Stimulated activated CD4-positive, alpha-beta T cell treated with anti-CD3 and anti-CD28 coated beads, Interleukin-1b, Interleukin-23, amount 100 ng/mL, for 24 hours (primary cell): ENCODE measurements at places on chromosomes 3 and 15.

DNA sequence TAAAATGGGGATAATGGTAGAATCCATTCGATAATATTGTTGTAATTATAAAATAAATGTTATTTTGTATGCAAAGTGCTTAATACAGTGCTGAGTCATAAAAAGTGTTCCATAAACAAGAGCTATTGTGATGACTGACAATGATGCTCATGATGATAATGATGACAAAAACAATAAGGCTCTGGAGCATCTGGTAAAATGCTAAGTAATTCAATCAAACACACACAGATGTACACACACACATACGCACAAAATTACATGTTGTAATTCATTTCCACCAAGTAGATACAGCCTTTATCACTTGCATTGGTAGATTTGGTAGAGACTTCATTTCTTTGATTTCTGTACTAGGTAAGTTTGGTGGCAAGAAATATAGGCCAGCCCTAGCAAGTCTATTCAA, 163.8 kb downstream of the FHIT start:
- no peak for DNase-seq

- DNase-seq: no peak
Measured at GRCh38 chr3:12959410-12959809, 113.8 kb downstream of the IQSEC1 start.

GRCh38 chr15:27097506-27097905, 126.5 kb downstream of the GABRG3 start:
- DNase-seq: no peak

DNA sequence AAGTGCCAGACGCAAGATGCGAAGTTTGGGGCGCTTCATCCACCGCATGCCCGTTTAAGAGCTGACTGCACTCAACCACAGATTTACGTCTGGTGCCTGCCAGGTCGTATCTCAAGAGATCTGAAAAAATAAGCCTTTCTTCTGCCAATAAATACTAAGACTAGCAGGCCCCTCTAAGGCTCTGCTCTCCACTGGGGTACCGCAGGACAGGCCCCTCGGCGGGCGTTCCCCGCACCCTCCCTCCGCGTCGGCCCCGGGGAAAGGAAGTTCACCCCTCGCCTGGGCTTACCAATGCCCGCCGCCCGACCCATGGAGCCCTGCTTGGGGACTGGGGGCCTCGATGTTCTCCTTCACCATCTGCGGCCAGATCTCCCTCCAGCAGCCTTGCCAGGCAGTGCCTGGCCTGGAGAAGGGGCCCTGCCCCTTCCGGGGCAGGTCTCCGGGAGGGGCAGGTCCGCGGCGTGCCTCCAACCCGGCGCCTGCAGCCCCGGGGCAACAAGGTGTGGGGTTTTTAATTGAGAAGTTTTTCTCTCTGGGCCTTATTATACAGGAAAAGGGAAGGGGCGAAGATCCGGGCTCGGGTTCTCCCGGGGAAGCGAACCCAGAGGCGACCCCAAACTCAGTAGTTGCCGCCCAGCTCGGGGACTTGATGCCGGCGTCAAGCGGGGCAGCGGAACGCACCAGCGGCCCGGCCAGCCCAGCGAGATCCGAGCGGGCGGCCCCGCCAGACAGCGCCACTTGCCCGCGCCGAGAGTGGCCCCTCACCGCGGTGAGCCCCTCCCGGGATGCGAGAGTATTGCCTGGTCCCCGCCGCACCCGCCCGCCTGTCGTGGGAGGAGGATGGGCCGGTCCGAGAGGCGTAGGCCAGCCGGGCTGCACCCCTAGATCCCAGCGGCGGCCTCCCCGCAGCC, 735 bp downstream of the GOLGA8B start:
- no peak for DNase-seq

DNA sequence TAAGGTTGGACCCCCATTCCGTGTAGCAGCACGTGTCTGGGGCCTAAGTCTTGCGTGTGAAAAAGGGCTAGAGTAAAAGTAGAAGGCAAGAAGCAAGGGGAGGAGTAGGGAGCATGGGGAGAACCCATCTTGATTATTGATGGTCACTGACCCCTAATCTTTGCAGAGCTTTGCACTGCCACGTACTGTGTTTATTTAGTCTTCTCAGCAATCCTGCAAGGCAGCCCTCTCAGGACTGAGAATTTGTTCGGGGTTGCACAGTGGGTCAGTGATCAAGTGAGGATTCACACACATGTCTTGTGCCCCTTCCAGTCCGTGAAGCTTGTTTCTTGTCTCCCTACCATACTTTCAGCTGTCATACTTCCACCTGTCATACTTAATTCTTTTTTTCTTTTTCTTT, 7.2 kb downstream of the SEMA4B start:
- DNase-seq: no peak

DNA sequence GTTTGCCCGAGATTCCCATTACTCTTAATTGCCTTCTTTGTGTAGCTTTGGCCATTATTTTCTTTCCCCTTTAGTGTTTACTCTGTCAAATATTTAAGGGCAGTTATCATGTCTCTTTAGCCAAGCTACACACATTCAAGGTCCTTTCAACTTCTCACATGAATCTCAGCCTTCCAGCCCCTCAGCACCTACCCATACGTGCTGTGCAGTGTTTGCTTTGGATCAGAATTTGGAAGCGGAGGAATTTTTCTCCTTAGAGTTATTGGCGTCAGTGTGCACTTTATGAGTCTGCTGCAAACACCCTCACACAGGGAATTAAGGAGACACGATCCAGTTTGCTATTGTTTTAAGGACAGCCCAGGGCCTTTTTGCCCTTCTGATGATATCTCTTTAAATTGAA, 231.6 kb downstream of the CACNA2D3 start:
- DNase-seq: no peak
